ENCODE measurements at places on chromosomes 12 and 14.

DNA sequence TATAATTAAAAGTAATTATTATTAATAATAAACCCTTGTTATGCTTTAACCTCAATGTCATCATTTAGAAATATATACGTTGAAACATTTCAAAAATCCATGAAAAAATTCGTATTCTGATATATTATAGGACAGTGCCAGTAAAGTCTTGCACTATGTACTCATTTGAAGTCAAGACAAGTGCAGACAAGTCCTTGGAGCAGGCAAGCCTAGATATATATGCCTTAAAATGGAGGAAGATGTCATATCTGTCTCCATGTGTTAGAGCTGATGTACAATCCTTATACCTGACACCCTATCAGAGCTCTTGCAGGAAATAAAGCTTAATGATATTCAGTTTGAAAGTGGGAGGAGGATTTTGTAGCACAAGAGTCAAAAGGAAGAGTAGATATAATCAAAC, 310.4 kb downstream of the KCNH5 start:
- DNase-seq = no peak

DNA sequence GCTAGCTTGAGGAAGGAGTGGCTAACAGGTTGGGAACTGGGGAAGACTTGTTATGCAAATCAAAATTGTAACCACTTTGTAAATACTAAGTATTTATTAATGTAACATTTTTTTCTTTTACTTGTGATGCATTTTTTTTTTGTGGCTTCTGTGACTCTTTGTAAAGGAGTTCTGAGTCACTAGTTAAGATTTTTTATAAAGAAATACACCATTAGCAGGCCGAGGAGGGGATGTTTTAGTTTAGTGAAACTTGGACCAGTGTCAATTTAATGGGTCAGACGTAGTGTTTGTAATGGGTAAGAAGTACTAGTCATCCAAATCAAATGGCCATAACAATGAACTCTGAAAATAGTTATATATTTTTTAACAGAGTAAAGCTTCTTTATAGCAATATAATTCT, 43.1 kb downstream of the AKAP6 start:
- DNase-seq = peak; percentile 96

DNA sequence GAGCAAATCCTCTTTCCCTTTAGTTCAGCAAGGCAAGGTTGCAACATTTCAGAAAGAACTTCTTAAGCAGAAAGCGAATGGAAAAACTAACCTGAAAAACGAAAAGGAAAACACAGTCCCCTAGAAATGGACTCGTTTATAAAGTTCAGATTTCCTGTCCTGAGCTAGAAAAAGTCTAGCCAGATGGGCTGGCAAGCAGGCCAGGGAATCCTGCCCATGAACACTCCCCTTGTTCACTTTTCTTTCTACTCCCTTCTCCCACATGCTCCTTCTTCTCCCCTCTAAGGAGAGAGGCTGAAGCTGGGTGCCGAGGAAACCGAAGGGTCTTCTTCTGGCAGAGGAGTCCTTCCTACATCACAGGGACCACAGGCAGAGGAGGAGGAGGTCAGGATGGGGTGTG, 27.1 kb downstream of the LTBP2 start:
- DNase-seq = no peak

DNA sequence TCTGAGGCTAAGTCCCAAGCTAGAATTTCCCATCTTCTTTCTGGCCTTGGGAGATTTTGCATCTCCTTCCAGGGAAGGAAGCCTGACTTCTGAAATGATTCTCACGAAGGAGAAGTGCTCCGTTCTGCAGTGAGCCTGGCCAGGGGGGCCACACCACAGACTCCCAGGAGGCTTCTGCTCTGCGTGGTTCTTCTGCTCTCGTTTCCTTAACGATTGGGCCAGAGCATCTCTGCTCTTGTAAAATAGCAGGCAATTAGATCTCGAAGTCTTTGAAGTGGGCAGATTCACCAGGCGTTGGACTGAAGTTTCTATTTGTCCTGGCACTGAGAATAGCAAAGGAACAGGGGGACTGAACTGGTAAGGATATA, 6.7 kb upstream of the BATF start:
- peak; percentile 7 for DNase-seq

GRCh38 chr12:104604995-104605675, 148.4 kb downstream of the CHST11 start:
- no peak for DNase-seq

GRCh38 chr14:45261209-45261608, 8.2 kb upstream of the MIS18BP1 start:
- no peak for DNase-seq

DNA sequence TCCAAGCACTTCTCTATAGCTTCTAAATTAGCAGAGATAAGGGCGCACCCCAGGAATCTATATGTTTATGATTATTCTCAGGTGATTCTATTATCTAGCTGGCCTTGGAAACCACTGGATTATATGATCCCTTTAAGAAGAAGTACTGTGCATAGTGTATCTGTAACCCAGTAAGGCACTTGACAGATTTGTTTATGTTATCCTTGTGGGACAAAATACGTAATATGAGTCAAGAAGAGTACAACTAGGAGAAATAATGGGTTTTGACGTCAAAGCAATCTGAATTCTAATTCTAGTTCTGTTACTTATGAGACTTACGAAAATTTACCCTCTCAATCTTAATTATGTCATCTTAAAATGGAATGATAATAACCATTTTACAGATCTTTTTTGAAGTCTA, 259.6 kb upstream of the NAV3 start:
- no peak for DNase-seq

- peak; percentile 6 for DNase-seq
Measured at GRCh38 chr14:94805680-94806288, 35.9 kb upstream of the GSC start.

DNA sequence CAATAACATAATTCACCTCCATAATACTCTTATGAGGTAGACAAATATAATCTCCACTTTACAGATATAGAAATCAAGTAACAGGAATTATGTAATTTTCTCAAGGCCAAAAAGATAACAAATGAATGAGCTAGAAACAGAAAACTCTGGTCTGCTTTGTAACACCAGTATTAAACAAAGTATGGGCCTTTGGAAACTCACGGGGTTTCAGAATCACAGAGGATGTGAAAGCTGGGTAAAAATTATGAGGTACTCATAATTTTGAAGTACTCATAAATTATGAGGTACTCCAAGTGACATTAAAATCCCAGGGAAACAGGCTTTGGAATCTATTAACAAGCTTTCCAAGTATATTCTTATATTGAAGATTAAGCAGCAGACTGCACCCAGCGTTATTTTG, 140.2 kb downstream of the MED13L start:
- DNase-seq = no peak

All from fibroblast of skin of scalp (primary cell).